ENCODE measurements at places on chromosomes 12 and 14.
A peak's percentile ranks its signal among the peaks of the same experiment; 100 is the strongest.

DNA sequence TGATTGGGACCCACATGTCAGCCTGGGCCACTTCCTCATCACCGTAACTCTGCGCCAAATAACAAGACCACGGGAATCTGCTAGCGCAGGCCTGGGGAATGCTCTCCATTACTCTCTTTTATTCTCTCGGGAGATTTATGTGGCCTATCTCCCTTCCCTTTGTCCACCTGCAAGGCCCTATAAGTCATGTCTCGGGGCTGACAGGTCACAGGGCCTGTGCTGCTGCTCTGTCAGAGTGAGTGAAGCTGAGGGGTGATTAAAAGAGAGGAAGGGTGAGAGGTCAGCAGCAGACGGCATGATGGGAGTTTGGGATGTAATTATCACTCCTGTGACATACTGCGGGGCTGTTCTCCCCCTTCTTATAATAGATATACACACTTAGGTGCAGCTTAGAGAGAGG lies 26.2 kb upstream of the GPATCH2L start:
- no peak for DNase-seq

DNA sequence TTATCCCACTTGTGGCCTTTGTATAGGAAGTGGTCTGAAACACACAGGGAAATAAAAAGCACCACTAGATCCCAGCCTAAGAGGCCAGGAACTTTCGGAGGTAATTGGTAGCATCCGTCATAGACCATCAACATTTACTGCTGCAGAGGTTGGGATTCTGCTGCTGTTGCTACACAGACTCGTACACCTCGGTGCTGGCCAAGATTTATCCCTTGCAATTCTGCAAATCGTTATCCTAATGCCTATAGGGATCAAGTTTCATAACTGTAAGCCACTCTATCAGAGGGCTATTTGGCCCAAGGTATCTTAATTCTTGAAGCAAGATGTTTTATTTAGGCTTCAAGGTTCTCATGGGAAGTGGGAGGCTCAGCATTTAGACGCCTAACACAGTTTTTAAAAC lies 913.6 kb downstream of the GALC start:
- no peak for DNase-seq

- no peak for DNase-seq
Measured at GRCh38 chr14:20905676-20906075, 14.5 kb downstream of the RNASE3 start.

DNA sequence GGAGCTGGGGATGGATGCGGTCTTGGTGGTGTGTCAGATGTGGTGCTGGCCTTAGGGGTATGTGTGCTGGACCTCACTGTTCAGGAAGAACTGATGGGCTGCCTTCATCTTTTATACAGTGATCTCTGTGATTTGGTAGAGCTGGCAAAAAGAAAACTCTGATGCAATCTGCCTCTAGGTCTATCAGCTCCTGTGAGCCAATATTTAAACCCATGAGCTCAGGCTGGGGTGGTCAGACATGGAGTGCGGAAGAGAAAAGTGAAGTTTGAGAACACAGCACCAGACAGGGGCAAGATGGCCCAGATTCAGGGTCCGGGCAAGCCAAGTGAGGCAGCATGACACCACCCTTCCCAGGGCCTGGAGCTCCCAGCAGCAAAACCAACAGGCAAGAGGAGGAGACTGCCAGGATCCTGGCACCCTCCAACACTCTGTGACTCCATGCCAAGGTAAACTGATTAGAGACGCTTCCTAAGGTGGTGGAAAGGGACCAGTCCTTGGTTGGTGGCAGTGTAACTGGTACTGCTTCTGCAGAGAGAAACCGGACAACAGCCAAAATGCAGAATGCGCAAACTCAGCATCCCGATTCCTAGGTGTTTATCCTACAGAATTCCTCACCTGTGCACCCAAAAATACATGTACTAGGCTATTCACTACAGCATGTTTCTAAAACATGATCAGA lies 82.3 kb downstream of the CHGA start:
- no peak for DNase-seq

DNA sequence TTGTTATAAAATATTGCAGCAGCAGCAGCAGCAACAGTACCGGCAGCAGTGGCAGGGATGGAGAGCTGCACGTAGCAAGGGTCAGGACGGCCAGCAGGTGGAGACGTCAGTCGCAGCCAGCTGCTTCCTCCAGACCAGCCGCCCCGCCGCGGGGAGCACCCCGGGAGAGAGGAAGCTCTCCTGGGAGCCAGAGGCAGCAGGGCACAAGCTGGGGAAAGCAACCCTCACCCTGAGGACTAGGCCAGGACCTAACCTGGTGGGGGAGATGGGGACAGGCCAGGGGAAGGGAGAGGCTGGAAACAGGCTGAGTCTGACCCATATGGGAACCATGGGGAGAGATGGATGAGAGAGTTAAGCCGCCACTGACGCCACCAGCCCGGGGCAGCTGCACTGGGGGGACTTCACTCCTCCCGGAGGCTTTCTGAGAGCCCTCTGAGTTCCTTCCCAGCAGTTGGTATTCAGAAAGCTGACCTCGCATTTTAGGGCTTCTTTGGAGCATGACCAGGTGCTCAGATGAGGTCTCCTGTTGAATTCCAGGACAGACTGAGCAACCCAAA lies 56.3 kb downstream of the SPTB start:
- peak; percentile 8 for DNase-seq

- no peak for DNase-seq
Measured at GRCh38 chr12:99521664-99522063, 125.9 kb upstream of the GARIN6 start.

GRCh38 chr12:590206-590750 lies 73.0 kb downstream of the NINJ2 start:
- DNase-seq = no peak

- DNase-seq = no peak
Measured at GRCh38 chr14:52153939-52154338, 85.1 kb upstream of the NID2 start.

DNA sequence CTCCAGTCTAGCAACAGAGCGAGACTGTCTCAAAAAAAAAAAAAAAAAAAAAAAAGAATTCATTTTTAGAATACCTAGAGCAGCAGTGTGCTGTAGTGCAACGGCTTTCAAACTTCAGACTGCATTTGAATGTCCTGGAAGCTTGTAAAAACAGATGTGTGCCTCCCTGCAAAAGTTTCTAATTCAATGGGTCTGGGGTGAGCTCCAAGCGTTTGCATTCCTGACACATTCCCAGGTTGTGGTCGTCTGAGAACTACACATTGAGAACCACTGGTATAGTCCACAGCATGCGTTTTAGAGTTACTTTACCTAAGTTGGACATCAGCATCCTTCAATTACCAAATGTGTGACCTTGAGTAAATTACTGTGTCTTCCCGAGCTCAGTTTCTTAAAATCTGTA lies 816.8 kb downstream of the NRXN3 start:
- no peak for DNase-seq

GRCh38 chr12:54583726-54584125 lies 4.7 kb downstream of the PPP1R1A start:
- DNase-seq = no peak

DNA sequence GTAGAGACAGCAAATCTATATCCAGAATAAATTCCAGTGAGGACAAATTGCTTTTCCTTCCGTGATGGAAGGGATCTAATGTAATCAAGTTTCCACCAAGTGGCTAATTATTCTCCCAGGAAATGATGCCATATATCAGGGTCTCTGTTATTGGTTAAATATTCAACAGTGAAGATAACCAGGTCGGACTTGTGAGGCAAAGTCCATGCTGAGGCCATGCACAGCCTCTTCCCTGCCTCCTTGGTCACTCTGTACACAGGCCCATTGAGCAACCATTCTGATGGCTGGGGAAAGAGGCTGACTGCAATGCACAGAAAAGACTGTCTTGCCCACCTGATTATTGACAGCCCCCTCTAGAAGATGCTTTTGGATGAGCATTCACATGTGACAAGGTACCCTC lies 90.1 kb downstream of the TNFAIP2 start:
- DNase-seq = no peak

GRCh38 chr14:100783630-100784370 lies 42.1 kb upstream of the MEG3 start:
- DNase-seq = no peak

GRCh38 chr14:22798528-22798927 lies 16.7 kb downstream of the SLC7A7 start:
- DNase-seq = no peak

DNA sequence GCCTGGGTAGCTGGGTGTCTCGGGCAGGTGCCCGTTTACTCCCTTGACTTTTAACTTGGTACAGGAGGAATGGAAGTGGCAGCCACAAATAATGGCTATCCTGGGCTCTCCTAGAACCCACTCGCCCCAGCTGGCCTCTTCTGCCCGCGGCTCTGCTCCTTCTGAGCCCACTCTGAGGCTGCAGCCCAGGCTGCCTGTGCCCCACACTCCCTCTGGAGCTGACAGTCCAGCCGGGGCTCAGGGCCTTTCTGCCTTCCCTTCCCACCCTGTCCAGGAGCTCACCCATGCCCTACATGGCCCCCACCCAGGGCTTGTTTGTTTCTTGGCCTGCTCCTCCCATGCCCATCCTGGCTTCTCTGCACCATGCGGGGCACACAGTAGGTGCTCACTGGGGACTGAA lies 15.6 kb downstream of the ZNF839 start:
- DNase-seq = no peak

DNA sequence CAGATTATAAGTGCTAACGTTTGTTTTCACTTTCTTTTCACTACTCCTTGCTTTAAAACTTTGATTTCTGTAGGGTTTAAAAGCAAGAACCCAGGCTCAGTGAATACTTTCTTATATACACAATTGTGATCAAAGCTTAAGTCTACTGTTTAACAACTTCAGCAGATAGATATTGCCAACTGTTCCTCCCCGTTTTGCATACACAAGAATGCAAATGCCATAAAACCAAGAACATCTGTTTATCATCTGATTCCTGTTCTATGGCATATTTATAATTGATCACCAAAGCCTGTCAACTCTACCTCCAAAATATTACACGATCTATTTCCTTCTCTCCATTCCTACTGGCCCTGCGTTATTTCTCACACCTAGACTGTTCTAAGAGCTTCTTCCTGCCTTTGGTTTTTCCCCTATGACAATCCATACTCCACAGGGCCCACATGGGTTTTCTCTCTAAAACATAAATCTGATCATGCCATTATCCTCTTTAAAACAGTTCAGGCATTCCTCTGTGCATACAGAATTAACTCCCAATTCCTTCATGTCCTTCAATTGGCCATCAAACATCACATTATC lies 15.9 kb downstream of the MED13L start:
- no peak for DNase-seq

DNA sequence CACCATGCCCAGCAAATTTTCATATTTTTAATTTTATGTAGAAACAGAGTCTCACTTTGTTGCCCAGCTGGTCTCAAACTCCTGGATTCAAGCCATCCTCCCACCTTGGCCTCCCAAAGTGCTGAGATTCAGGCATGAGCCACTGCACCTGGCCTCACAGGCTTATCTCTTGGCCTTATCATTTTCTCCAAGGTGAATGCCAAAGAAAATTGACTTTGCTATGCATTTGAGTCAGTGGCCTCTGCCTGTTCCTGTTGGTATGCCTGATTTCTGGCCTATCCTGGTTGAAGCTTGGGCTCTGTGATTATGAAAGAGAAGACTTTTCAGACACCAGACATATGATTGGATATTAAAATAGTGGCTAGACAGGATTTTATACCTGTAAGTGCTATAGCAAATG lies 34.2 kb downstream of the MANSC1 start:
- DNase-seq = no peak

- no peak for DNase-seq
Measured at GRCh38 chr12:117069101-117069797, 30.0 kb downstream of the TESC start.

DNA sequence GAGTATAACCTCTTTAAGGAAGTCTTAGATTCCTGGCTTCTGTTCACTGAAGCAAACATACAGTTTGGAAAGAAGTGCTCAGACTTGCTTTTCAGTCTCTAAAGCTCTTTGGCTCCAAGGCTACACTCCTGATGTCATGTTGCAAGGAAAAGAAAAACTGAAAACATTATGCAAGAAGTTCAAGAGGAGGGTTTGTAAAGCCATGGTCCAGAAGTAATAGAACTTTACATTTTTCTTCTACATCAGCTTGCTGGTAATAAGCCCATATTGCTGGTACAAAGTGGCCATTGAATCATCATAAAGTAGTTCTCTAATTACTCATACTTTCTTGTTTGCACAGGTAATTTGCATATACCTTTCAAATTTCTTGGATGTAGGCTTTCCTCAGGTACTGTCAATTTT lies 83.6 kb downstream of the BBS10 start:
- DNase-seq = no peak

- no peak for DNase-seq
Measured at GRCh38 chr12:122099856-122100255, 21.3 kb downstream of the MLXIP start.

DNA sequence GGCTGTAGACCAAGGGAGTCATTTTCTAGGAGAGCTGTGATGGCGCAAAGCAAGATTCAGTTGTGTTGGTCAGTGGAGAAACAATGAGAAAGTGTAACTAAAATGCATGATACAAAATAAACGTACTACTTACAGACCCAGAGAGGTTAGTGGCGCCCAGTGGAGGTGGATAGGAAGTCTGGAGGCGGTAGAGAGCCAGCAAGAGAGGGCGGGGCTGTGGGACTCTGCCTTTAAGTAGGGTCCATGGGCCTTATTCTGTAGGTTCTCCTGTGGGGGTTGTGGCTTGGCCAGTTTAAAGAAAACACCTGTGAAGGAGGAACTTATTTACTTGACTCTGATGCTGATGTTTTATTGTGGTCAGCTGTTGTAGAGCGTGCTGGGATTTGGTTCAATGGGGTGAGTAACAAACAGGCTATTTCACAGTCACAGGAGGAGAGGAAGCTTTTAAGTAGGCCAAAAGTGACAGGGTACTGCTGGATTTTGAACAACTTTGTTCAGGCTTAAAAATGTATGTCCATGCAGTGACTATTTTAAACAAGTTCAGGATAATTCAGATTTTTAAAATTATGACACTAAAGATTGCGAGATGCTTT lies 1097.7 kb downstream of the TMTC2 start:
- no peak for DNase-seq

GRCh38 chr14:70359076-70359424 lies 433 bp downstream of the COX16 start:
- no peak for DNase-seq

DNA sequence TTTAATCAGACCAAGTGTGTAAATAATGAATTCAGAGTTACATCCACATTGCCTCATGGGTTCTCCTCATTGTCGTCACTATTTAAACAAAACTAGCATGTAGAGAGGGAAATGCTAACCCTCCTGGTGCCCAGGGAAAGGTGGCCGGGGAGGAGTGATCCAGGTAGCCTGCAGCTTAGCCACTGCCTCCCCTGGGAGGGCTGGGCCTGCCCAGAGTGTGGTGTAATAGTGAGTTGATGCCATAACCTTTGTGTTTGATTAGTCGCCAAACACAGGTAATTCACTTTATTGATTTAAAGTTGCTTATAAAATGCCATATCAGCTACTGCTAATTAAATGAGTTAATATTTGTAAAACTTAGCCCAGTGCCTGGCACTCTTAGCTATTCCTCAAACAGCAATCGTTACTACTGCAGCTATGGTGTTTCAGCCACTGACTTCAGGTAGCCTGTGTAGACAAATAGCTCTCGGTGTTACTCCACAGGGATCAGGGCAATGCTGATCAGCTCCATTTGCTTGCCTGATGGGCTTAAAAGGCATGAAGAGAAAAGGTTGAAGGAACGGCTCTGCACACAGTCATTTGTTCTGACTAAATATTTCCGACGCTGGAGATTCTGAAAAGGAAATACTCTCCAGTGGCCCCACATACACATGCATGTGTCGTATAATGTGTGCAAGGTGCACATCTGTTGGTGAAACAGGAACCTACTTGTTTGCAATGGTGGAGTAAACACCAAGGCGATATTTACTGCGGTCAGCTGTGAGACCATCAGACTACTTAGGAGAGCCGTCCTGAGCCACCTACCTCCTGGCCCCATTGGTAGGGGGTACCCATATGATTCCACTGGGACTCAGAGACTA lies 45.7 kb upstream of the PRMT8 start:
- no peak for DNase-seq

All from stimulated activated CD8-positive, alpha-beta memory T cell treated with anti-CD3 and anti-CD28 coated beads, Interleukin-7, amount 100 ng/mL, for 48 hours (primary cell).